Stimulated activated CD8-positive, alpha-beta memory T cell treated with anti-CD3 and anti-CD28 coated beads, Interleukin-2, amount 100 ng/mL, for 1 hour (primary cell): ENCODE measurements at places on chromosomes 13 and 19.
A peak's percentile ranks its signal among the peaks of the same experiment; 100 is the strongest.

- no peak for DNase-seq
Observed at GRCh38 chr13:96044238-96044637, 9.0 kb downstream of the UGGT2 start.

- DNase-seq = no peak
Observed at GRCh38 chr13:99916366-99917103, 55.0 kb downstream of the ZIC5 start.

- no peak for DNase-seq
Observed at GRCh38 chr13:29411481-29411880, 184.0 kb downstream of the SLC7A1 start.

- DNase-seq = no peak
Observed at GRCh38 chr19:14814982-14815652, 19.9 kb downstream of the OR7A5 start.

GRCh38 chr13:94674609-94675348 lies 37.6 kb downstream of the SOX21 start:
- peak; percentile 9 for DNase-seq

DNA sequence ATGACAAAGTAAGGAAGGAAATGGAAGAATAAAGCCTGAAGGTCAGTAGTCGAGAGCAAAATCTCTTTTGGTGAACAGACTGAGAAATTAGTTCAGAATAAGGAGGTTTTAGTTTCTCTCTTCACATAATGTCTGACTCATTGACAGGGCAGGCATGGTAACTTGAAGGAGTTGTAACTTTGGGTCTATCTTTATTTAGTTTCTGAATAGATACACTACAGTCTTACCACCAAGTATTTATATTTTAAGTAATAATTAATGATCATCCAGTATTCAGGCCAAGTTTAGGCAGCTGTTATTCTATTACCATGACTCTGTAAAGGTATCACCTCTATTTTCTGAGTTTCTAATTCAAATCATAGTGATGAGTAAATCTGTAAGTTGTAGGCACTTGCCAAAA lies 219.9 kb downstream of the SPRY2 start:
- no peak for DNase-seq

GRCh38 chr13:59043016-59043415 lies 1120.7 kb downstream of the DIAPH3 start:
- no peak for DNase-seq

- no peak for DNase-seq
Observed at GRCh38 chr13:29849071-29849631, 1.3 kb downstream of the UBL3 start.

DNA sequence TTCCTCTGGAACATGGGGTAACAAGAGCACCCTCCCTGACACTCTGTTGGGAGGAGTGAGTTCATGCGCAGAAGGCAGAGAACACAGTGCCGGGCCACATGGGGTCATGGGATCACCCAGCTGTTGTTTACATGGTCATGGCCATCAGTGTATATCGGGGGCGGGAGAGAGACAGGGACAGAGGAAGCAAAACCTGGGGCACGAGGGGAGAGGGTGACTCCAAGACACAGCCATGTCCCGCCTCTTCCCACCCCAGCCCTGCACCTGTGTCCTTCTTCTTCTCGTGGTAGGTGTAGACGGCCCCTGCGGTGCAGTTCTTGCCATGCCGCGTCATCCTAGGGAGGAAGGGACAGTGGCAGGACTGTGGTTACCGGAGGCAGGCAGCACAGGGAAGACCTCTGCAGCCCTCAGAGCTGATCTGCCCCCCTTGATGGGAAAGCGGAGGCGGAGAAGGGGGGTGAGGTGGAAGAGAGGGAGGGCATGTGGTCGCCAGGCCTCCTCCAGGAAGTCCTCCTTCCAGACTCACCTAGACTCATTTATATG lies 19.9 kb downstream of the NOSIP start:
- no peak for DNase-seq

- peak; percentile 99 for DNase-seq
Observed at GRCh38 chr19:36014012-36014924, at the start of gene ALKBH6. Gene ALKBH6 (minus strand): TSS chr19:36014213. CDS start chr19:36013397, 816 bp downstream.

DNA sequence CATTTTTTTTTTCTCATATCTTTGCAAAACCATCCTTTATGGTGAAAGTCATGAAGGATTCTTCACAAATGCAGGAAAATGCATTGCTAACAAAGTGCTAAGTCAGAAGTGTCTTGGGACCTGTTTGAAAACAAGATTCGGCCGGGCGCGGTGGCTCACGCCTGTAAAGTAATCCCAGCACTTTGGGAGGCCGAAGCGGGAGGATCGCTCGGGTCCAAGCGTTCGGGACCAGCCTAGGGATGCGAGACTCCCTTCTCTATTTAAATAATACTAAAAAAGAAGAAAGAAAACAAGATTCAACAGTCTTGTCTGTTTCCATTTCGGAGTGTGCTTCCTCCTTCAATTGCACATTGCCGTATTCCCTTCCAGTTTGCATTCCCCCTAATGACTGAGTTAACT lies 819 bp downstream of the EID2B start:
- DNase-seq = no peak

DNA sequence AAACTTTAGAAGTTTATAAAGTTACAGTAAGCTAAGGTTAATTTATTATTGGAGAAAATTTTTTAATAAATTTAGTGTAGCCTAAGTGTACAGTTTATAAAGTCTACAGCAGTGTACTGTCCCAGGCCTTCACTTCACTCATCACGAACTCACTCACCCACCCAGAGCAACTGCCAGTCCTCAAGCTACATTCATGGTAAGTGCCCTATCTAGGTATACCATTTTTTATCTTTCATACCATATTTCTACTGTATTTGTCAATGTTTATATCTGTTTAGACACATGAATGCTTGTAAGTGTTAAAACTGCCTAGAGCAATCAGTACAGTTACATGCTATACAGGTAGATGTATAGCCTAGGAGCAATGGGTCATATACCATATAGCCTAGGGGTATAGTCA lies 12.5 kb downstream of the INTS6 start:
- no peak for DNase-seq

DNA sequence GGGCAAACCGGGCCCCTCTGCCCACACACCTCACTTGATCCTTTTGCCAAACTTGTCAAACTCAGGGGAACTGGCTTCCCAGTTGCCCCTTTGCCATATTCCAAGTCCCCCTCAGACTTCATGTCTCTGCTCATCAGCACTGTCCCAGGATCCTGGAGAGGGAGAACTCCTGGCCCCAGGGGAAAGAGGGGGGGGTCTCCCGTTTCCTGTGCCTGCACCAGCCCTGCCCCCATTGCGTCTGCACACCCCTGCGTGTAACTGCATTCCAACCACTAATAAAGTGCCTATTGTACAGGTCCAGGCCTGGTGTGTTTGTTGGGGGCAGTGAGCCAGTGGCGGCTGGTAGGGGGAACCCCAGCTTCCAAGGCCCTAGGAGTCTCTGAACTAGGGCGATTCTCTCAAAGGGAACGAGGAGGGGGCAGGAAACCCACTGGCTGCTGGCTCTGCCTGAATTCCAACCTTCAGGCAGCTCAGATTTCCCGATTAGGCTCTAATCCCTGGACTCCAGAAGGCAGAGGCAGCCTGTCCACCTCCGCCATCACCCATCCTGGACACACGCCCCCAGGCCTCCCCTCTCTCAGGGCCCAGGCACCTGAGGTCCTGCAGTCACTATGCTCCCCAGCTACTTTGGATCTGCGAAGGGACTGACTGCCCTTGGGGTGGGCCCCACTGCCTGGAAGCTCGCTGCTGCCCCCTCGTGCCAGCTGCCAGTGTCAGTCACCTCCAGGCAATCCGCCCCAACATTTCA lies 9.7 kb upstream of the ILF3 start:
- peak; percentile 76 for DNase-seq

- no peak for DNase-seq
Observed at GRCh38 chr19:3949294-3949693, 16.4 kb downstream of the NMRK2 start.

- DNase-seq = no peak
Observed at GRCh38 chr19:58538257-58539168, 5.4 kb upstream of the TRIM28 start.

DNA sequence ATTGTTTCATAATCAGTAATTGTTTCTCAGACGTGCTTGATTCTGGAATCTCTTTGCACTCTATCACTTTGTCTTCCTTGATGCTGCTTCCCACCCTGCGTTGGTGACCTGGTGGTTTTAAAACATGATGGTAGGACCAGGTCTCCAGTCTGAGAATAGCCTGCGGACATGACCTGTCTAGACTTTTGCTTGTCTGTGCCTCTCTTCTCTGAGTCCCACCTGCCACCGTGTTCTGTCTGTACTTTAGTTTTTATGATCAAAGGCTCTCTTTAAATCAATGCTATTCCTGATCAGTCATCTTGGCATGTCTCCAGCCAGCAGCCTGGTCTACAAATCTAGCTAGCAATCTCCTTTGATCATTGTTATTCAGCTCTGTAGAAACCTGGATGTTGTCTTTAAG lies 933.9 kb downstream of the DIAPH3 start:
- DNase-seq = no peak

DNA sequence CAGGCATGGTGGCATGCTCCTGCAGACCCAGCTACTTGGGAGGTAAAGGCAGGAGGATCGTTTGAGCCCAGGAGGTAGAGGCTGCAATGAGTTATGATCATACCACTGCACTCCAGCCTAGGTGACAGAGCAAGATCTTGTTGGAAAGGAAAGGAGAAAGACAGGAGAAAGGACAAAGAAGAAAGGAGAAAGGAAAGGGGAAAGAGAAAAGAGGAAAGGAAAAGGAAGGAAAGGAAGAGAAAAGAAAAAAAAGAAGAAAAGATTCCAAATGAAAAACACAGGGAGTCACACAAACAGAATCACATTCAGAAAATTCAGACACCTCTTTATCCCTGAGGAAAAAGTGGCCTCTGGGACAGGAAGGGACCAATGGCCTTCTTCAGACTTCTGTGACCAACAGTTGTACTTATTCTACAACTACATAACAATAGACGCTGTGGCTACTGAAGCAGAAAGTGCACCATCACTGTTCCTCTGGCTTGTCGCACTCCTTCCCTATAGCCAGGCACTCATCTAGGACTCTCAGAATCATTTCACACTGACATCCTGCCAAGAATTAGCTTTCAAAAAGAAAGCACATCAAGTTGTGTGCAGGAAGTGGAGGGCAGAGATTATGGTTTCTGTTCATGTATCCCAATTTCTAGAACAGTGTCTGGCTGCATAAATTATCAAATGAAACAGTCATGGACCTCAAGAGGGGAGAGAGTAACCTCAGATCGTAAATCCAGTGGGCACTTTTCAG lies 5.9 kb downstream of the MTMR6 start:
- DNase-seq = no peak
